ENCODE measurements at places on chromosomes 2 and 18.

DNA sequence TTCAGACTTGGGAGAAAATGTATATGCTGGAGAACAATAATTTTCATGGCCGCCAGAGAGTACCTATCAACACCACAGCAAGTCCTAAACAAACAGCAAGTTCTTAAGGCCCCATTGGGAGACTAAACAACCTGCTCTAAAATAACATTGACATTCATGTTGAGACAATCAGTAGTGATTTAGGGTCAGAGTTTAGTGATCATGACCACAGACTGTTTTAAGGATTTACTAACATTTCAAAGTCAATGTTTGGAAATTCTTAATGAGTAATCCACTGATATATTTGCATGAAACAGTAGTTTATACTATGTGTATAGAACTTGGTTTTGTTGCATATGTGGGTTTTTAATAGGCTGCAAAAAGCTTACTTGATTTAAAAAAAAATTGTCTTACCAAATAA lies 34.7 kb downstream of the RASGRP3 start:
- no peak for DNase-seq

GRCh38 chr2:74119339-74119738 lies 28.4 kb downstream of the BOLA3 start:
- DNase-seq, result no peak

- DNase-seq, result no peak
Measured at GRCh38 chr18:36401462-36401861, 103.9 kb downstream of the FHOD3 start.

- DNase-seq, result no peak
Measured at GRCh38 chr2:226971770-226972169, 135.9 kb downstream of the RHBDD1 start.

GRCh38 chr18:32511147-32511546 lies 40.5 kb upstream of the GAREM1 start:
- no peak for DNase-seq

DNA sequence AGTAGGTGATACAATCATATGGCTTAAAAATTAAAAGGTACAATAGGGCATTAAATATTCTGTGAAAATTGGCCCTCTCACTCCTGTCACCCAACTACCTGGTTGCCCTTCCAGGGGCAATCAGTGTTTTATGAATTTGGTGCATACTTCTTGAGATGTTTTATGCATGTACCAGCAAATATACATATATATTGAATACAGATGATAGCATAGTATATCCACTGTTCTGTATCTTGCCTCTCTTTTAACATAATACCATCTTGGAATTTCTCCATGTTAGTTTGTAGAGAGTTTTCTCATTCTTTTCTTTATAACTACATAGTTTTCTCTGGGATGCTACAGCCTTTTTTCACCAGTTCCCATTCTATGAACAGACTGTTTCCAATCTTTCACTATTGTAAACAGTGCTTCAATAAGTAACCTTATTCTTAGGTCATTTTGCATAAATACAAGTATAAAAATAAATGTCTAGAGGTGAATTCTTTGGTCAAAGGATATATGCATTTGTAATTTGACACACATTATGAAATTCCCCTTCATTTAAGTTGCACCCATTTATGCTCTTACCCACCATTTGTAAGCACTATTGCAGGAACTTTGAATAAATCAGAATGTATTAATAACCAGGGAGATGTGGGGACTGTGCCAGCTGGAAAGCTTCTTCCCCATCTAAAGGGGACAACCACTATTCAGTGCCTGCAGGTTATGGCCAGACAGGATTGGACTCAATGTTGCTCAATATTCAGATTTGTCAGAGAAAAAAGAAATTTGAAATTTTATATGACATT lies 225.4 kb downstream of the STK39 start:
- no peak for DNase-seq

GRCh38 chr18:44232500-44232899 lies 448.2 kb upstream of the SETBP1 start:
- no peak for DNase-seq

DNA sequence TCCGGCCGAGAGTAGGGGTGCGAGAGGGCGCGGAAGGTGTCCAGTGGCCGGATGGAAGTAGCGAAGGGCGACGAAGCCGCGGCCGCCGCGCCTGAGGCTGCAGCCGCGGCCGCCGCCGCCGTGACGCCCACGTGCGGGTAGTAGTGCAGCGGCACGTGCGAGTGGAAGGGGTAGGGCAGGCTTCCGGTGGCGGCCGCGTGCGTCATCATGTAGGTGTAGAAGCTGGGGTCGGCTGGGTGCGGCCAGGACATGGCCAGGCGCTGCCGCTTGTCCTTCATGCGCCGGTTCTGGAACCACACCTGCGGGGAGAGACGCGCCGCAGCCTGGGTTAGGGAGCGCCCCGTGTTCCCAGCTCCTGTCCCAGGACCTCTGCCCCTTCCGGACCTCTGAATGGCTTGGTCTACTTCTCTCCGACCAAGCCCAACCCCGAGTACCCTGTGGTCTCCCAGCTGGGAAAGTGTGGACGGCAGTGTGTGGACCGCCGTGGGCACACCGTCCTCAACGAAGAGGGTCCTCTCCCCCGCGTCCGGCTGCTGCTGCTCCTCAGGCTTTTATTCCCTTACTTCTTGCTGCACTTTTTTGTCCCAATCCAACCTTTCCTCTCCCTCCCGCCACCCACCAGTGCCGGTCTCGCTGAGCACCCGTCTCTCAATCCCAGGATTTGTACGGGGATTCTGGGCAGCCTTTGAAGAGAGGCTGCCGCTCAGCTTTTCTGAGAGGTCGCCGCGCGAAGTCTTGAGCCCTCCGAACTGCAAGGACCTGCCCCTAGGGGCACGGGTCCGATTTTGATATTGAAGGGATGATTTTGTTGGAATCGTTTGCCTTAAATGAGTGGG lies 3.0 kb downstream of the EVX2 start:
- DNase-seq, result no peak

GRCh38 chr2:192571636-192572035 lies 376.9 kb upstream of the TMEFF2 start:
- no peak for DNase-seq

- DNase-seq, result no peak
Measured at GRCh38 chr2:207408086-207408794, 121.5 kb upstream of the CREB1 start.

GRCh38 chr18:74453642-74454198 lies 3.4 kb downstream of the DIPK1C start:
- no peak for DNase-seq

GRCh38 chr2:10410823-10411437 lies 37.2 kb downstream of the ODC1 start:
- no peak for DNase-seq

- no peak for DNase-seq
Measured at GRCh38 chr18:75592527-75592926, 165.0 kb upstream of the SMIM21 start.

- DNase-seq, result no peak
Measured at GRCh38 chr2:134319596-134320254, 65.9 kb downstream of the MGAT5 start.

DNA sequence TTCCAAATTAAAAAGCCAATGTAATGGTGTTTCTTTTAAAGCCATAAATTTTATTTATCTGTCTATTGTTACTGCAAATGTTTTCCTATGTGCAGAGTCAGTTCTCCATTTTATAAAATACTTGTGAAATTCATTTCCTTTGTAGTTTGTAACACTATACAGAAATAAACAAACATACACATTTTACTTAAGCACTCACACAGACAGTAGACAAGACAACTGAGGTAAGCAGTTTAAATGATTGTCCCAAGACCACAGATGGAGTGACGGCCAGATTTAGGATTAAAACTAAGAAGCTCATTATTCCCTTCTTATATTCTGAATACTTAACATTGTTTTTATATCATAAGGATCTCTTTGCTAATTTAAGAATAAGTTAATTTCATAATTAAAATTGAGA lies 100.9 kb downstream of the BAZ2B start:
- no peak for DNase-seq

DNA sequence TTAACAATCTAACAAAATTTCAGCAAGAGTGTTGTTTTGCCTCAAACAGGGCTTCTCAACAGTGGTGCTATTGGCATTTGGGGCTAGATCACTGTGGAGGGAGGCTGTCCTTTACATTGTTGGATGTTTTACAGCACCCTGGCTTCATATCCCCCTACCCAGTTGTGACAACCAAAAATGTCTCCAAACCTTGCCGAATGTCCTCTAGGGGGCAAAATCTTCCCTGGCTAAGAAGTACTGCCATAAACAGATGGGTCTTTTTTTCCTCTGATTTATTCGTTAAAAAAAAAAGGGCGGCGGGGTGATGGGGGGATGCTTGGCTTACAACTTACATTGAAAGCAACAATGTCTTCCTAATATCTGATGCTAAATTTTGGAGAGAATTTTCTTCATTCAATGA lies 207.6 kb upstream of the CCDC150 start:
- no peak for DNase-seq

DNA sequence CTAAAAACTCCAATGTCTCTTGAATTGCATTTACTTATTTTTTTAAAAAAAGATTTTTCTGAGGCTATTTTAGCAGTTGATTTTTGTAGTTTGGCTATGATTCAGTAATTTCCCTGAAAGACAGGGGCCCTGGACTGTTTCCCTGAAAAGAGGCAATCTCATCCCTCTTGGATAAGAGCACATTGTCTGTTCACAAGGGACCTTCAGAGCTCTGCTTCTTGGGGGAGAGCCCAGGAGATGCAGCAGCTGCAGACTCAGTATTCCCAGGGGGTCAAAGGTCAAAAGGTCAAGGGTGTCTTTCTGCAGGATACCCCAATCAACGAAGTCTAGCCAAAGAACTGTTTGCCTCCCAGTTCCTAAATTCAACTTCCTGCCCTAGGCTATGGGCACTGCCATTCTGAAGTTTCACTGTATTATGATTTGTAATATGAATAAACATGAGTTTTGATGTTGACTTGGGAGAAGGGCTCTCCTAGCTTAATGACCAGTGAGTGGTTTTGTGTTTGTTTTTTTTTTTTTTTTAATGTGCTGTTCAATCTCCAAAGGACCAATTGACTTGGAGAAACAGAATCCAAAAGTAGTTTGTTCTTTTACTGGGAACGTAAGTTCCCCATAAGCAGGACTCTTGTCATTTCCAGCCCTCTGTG lies 157.0 kb upstream of the SERPINE2 start:
- no peak for DNase-seq

GRCh38 chr2:65799141-65799854 lies 366.9 kb upstream of the SPRED2 start:
- DNase-seq, result no peak

DNA sequence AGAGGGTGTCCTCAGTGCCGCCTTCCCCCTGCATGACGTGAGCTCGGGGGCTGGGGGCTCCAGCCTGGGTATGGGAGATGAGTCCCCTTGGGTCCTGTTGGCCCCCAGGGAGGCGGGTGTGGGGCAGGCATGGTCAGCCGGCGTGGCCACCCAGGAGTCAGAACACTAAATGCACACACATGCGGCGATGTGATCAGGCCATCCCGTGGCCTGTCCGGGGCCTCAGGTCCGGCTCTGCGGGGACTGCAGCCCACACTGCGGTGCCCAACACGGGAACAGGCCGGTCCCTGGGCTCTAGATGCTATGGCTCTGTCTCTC lies 13.8 kb downstream of the ANO7 start:
- no peak for DNase-seq

DNA sequence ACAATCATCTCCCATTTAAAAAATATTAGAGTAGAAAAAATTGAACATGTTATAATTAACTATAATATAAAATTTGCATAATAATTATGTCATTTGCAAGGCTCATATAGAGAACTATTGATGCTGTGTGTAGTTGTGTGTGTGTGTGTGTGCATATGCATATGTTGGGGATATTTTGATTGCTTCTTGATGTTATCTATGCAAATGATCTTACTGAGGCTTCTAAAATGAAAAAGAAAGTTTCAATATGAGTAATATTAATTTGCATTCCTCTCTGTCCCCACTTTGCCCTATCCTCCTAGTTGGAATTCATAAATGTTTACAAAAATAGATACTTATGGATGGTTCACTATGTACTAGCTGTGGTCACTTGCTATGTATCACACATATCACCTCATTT lies 523.3 kb downstream of the TRIB2 start:
- no peak for DNase-seq

- no peak for DNase-seq
Measured at GRCh38 chr2:3754280-3754679, 50.9 kb downstream of the DCDC2C start.

- no peak for DNase-seq
Measured at GRCh38 chr18:26686532-26686931, 138.2 kb upstream of the KCTD1 start.

DNA sequence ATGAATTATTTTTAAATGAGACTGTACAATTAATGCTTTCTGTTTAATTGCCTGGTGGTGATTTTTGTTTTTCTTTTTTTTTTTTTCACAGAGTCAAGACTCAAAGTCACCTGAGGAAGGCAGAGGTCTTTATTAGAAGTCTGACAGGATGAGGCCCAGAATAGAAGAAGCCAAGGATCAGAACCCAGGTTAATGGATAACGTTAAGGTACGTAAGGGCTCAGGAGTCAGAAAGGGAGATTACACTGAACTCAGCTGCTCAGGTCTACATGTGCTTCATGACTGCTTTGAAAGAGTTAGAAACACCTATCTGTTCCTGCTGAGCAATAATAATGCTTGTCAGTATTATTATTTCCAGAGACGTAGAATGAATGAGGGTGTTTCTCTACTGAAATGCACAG lies 196.5 kb downstream of the LRATD1 start:
- no peak for DNase-seq

DNA sequence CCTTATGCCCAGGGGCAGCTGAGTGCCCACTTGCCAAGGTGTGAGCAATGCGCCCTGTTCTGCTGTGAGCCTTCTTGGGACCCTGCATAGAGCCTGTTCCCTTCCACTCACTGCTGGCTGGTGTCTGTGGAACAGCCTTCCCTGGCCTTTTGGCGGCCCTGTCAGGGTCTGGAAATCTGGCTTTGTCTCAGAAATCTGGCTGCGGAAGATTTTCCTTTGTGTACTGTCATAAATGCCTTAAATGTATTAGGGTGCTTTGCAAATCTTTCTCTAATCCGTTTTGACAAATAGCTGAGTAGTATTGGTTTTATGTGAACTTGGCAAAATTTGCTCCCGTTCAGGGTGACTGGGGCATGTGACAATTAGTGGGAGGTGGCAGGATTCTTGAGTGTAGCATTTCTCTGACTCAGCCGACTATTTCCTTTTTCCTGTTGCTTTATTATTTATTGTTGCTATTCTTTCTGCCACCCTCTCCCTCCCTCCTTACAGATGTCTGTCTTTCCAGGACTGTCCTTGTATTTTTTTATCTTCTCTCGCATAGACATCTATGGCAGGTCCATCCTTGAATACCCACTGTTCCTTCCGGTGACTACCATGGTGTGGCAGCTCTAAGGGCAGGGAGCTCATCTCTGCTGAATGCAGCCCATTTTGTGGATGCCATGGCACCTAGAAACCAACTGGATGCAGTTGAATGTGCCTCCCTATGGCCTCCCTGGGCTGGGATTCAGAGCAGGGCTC lies 41.8 kb downstream of the LDLRAD4 start:
- DNase-seq, result no peak

DNA sequence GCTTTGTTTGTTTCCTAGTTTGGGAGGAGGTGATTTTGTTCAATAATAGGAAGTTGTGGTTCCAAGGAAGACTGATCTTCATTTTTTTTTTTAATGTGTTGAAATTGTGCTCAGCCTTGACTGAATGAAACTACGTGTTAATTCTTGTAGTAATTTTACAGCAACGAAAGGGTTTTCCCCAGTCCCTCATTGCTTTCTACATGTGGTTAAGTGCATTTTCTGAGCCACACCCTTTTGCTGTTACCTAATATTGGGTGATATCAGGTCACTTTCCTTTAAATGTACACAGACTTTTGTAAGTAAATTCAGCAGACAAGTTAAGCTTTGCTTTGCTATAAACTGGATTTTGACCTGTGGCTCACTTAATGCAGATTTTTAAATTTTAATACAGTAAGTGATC lies 73.6 kb downstream of the OTX1 start:
- DNase-seq, result no peak

- peak; percentile 97 for DNase-seq
Measured at GRCh38 chr2:44168681-44169154, at the start of gene PPM1B. PPM1B (plus strand) TSS chr2:44168875; CDS start chr2:44201200, 32,325 bp downstream.

Measured in stimulated activated CD8-positive, alpha-beta memory T cell treated with anti-CD3 and anti-CD28 coated beads, Interleukin-7, amount 100 ng/mL, for 1 hour (primary cell).